Inflammatory macrophage treated with lipopolysaccharide for 1 hour (primary cell): ENCODE measurements at places on chromosomes 16 and 17.
A peak's percentile ranks its signal among the peaks of the same experiment; 100 is the strongest.

- no peak for DNase-seq
Observed at GRCh38 chr16:2810651-2811050, 6.4 kb upstream of the PRSS21 start.

GRCh38 chr17:28897769-28898526 is 415 bp upstream of the FLOT2 start:
- no peak for DNase-seq

- DNase-seq: peak; percentile 14
Observed at GRCh38 chr16:49855280-49855821, 561 bp downstream of the ZNF423 start.

GRCh38 chr16:78645657-78646056 is 546.2 kb downstream of the WWOX start:
- no peak for DNase-seq

DNA sequence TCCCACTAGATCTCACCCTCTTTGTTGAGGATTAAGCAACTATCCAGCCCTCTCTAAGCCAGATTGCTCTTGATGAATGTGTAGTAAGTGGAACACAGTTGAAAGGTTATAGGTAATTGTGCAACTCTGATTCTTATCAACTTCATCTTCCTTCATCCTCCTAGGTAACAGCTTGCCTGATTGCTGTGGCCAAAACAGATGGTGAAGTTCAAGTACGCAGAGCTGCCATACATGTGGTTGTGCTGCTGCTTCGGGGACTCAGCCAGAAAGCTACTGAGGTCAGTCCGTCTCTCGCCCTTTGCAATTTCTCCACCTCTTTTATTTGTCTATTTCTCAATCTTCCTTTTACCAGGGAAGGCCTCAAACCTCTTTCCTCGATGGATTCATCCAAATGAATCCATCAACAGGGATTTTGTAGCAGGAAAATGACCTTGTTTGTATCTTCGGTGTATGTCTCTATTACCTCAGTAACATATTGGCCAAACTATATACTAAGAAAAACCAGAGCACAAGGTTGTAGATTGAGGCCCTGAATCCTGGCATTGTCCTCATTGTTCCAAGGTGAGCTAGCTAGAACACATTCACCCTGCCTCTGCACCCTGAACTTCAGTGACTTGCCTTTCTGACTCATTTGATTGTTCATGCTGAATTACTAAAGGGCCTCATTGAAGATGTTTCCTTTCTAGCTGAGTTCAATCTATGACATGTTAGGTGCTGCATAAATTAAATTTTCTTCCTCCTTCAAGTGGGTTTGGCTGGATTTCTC is 65.1 kb upstream of the HAS3 start:
- DNase-seq: no peak

DNA sequence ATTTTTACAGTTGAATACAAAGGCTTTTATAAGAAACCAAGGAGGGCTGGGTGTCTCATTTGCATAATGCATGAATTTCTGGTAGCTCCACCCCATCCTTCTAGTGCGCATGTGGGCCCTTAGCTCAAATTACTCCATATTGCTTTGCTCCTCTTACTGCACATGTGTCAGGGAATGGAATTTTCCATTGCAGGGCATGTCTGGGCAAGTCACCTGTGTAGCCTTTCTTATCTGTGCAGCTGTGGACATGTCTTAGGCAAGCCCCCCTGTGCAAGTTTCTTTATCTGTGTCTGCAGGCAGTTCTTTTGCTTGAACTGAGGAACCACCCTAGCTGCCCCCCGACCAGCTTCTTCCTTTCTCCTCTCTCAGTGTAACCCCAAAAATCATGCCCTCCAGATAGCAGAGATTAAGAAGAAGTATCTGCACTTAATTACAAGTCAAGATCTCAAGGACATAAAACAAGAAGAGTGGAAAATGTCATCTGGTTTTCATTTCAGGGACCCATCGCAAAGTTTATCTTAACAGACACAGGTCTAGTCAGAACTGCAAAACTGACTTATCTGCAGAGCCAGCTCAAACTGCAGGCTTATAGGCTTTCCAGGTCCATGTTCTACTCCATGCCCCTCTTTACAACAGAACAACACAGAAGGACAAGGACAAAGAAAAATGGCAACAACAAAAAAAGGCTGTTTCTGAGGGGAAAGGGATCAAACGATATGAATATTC is 137.9 kb upstream of the HS3ST4 start:
- DNase-seq: no peak

- peak; percentile 18 for DNase-seq
Observed at GRCh38 chr17:48541577-48542113, 3.3 kb downstream of the HOXB2 start.

DNA sequence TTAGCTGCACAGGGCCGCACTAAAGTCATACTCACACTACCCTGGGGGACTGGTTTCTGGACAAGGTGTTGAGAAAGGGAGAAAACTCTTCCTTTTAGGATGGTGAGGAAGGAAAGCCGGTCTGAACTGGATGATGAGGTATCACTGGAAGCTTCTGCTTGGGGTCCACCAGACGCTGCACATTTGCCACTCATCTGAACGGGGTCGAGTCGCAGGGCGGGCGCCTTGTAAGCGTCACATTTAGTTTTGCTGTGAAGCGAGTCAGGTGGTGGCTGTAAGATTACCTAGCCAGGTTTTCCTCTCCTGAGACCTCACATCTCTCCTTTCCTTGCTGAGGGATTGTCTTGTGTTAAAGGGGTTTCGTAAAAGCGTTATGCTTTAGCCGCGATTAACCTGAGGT is 2.3 kb downstream of the JPT2 start:
- no peak for DNase-seq

DNA sequence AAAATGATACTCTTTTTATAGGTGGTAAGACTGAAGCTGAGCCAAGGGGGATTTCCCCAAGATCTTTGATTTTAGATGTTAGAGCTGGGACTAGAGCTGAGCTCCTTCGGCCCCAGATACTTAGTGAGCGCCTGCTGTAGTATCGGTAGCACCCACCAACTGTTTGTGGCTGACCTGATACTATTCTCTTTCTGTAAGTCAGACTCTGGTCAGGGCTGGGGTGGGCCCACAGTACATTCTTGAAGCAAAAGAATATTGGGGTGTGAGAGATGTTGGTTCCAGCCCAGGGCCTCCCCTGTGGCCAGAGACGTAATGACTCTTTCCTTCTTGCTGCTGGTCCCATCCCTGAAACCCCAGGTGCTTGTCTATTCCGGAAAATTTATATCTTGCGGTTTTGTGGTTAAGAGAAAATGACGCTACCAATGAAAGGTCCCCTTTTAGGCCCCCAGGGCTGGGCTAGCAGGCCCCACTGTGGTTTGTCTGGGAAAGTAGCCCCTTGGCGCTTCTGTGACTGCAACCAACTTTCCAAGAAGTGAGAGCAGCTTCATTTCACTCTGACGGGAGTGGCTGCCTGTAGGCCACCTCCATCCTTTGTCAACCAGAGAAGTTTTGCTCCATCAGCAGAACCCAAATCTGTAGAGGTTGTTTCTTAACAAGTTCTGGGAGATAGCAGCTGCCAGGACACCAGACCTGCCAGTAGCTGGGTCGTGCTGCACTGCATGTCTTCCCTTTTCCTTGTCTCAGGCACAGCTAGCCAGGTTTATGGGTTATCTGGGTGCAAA is 86.4 kb upstream of the LGALS9 start:
- DNase-seq: no peak

DNA sequence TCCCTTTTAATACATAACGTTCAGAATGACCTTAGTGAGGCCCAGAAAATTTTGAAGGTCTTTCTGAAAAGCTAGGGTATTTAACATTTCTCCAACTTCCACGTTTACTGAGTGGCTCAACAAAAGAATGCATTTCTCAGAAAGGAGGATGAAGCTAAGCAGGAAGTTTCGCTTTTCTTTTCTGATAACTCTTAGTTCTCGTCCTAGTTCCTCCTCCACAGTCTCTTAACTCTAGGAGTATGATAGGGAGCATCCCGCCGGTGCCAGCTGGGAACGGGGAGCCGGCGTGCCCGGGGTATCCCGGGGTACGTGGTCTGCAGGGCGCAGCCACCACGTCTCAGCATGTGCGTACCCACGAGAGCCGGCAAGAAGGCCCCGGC is 363 bp downstream of the KARS1 start:
- DNase-seq: peak; percentile 40

GRCh38 chr17:32158870-32159585 is 16.7 kb downstream of the RHOT1 start:
- DNase-seq: no peak

DNA sequence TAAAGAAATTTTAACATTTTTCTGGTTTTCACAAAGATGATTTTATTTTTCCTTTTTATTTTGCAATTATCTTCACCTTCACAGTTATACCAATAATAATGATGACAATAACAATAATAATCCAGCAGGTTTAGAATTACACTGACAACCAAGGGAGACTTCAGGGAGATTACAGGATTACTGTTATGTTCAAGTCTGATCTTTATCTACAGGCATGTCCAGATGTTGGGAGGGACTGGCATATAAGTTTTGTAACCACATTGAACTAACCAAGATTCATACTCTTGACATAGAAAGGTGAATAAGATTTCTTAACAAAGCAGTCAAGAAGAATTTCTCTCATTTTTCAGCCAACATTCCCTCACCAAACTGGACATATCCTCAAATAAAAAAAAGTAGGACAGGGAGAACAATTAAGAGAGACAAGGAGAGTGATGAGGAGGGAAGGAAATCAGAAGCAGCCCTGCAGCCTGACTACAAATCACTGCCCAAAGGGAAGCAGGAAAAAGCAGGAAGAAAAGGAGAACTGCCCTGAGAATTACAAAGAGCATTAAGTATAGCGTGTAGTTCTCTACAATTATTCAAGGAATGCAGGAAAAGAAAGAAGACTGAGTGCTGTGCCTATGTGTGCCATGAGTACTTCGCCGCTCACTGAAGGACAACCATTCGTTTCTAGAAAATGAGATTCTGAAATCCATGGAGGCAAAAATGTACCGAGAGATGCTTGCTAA is 155.7 kb upstream of the C17orf78 start:
- DNase-seq: no peak

GRCh38 chr17:16915752-16916556 is 56.0 kb downstream of the TNFRSF13B start:
- DNase-seq: no peak

- no peak for DNase-seq
Observed at GRCh38 chr16:84699147-84699711, 571 bp upstream of the USP10 start.

DNA sequence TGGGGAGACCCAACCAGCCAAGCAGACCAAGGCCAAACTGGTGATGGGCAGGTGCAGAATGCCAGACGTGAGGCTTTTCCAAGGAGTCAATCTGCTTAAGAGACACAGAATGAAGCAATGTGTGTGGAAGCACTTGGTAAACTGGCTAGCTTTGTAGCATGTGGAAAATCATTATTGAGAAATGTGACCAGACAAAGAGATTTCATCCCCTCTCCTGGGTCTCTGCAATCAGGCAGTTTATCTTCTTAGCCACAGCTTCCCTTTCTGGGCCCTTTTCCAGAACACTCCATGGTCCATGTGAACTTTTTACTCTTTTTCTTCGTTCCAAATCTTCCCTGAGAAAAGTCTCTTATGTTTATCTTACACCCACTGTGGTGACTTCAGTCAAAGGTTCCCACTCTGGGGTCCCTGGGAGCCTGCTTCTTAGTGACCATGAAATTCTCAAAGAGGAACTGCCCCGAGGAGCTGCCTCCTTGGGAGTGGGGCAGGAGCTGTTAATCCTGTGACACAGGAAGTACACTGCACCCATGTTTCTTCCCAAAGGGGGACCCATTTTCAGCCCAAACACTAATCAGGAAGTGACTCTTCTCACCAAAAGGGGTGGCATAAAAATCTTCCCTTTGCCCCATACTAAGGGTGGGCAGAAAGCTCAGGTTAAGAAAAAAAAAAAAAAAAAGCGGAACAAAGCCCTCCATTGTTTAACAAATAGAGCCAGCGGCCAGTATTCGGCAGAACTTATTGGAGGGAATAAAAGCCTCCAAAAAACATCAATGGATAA is 346.2 kb upstream of the ASIC2 start:
- peak; percentile 5 for DNase-seq

- peak; percentile 2 for DNase-seq
Observed at GRCh38 chr17:74085434-74085833, 118.0 kb upstream of the RPL38 start.

- DNase-seq: no peak
Observed at GRCh38 chr17:31389657-31390381, 1.7 kb upstream of the RAB11FIP4 start.

DNA sequence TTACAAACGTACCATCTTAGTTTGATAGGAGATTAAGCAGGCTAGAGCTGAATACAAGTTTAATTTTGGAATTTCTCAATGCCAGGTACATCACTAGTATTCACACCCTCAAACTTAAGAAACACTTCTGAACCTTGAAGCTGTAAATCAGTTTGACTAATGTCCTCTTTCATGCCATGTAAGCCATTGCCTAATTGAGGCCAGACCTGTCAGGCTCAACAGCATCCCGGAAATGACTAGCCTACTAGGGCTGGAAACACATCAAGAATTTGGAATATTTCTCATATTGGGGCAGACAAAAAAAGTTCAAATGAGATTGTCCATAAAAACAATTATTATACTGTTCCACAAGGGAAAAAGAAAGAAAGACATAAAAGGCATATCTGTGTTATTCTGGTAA is 1.7 kb downstream of the USP32 start:
- DNase-seq: peak; percentile 49

- peak; percentile 48 for DNase-seq
Observed at GRCh38 chr16:75064403-75065148, 52.0 kb downstream of the LDHD start.
